ENCODE measurements at places on chromosomes 2 and 18. TPM values are rescaled to one million over a fixed set of nuclear protein-coding genes. Genes with fewer than 3 reads are reported as not detected.

DNA sequence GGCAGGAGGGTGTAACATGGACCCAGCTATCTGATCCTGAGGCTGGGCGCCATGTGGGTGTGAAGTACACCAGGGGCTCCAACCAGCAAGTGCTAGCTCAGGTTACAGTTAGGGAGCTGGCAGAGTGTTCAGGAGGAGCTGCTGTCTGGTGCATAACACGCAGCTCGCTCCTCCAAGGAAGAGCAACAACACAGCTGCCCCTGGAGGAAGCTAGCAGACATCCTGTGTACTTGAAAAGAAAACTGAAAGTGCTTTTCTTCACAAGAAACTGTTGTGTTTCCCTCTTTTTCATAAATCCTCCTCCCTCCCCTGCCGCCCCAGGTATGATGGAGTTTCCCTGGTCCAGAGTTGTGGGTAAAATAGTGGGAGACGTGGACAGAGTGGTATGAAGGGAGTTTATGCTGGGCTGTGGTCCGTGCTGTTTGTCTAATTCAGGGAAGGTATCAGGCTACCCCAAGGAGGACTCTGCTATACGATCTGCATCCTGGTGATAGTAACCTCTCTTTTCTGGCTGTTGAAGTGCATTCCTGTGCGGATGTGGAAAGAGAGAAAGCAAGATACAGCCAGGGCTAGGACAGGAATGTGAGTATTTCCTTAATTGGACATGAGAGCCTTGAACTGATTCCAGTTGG is 6.1 kb upstream of the LBH start:
- DNase-seq = peak; percentile 64

DNA sequence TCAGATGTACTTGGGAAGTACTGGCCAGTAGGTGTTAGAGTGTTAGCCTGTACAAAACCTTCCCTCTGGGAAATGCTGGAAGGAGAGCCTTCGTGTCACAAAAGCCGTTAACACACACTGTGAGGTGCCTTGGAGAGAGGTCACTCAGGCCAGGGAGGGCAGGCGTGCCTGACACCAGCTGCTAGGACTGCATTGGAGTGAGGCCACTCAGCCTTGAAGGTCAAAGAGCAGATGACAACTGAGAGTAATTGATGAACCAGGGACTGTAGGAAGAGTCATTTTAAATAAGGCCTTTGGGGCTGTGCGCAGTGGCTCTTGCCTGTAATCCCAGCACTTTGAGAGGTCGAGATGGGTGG is 45.4 kb downstream of the ASAP2 start:
- DNase-seq = no peak

DNA sequence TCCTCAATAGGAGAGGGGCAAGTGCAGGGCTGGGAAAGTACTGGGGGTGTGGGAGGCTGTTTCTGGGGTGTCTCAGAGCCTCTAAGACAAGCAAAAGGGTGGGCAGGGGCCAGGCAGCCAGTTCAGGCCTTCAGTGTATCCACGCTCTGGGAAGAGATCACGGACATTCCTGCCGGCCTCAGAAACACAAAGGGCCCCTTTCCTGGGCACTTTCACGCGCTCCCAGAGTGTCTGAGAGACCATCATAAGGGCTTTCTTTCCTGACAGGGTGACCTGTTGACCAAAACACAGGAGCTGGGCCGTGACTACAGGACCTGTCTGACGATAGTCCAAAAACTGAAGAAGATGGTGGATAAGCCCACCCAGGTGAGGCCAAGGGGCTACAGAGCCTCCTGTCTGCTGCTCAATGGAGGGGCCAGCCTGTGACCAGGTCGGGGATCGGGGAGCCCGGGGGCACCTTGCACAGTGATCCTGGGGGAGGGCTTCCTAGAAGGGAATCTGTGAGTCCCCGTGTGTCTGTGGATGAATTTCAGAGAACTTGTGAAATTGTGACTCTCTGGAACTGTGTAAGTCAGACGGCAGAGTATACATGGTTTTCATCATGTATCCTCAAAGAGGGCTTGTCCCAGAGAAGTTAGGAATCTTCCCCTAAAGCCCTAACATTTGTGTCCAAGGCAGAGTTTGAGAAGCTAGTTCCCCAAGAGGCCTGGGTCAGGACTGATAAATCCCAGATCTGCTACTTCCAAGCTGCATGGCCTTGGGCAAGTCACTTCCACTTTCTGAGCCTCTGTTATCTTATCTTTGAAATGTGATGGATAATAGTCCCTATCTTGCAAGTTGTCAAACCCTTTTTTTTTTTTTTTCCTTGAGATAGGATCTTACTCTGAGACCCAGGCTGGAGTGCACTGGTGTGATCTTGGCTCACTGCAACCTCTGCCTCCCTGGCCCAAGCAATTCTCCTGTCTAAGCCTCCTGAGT is 1.8 kb downstream of the GNLY start:
- no peak for DNase-seq

The CFAP65 gene
- total RNA-seq = not detected

The ID2 gene
- total RNA-seq = 4.1 TPM

The TMX3 gene
- total RNA-seq = 69.7 TPM

The NRP2 gene
- total RNA-seq = 149 TPM

Data from endothelial cell of umbilical vein (primary cell).